ENCODE measurements at places on chromosomes 16 and 17. TPM values are rescaled to one million over a fixed set of nuclear protein-coding genes. Genes with fewer than 3 reads are reported as not detected.

Gene HCRT
- not detected for total RNA-seq

Gene ARHGDIG
- 9.3 TPM for total RNA-seq

Gene KRT9
- total RNA-seq, result not detected

Gene SLC35G6
- total RNA-seq, result not detected

Gene MEIOB
- not detected for total RNA-seq

Gene ZG16B
- total RNA-seq, result 0.35 TPM

Gene EPN3
- 21.5 TPM for total RNA-seq

- DNase-seq, result no peak
These were observed 16.8 kb downstream of the IL4R start for GRCh38 chr16:27330542-27330941.

GRCh38 chr16:84461413-84462295 lies 42.8 kb downstream of the MEAK7 start:
- DNase-seq, result no peak

DNA sequence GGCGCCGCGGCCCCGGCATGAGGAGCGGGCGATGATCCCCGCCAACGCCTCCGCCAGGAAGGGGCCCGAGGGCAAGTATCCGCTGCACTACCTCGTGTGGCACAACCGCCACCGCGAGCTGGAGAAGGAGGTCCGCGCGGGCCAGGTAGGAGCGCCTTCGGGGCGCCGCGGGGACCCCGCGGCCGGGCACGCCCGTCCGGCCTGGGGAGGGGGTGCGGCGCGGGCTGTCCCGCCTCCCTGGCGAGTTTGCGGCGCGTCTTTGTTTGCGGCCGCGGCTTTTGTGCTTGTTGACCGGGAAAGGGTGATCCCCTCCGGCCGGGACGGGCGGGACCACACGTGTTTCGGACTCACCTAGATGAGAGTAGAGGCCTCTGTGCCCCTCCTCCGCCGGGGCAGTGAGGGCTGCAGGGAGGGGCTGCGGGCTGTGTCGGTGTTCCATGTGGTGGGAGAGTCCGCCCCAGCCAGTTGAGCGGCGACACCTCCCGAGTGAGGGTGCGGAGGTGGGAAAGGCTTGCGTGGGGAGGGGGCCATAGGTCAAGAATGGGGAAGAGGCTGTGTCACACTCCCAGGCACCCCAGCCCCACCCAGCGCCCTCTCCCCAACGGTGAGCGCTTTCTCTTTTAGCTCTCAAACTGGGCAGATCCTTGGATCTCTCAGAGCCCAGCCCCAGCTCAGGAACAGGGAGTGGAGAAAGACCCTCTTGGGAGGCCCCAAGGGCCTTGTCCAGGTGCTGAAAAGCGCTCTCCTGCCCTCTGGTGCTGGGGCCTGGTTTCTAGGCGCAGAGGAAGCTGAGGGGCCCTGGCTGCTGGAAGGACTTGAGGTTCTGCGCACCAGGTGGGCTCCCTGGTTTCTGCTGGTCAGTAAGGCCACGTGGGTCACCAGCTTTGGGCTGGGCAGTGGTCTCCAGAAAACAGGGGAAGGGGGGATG lies 923 bp downstream of the ANKRD13B start:
- DNase-seq, result peak; percentile 63

GRCh38 chr17:79563237-79564013 lies 47.4 kb downstream of the RBFOX3 start:
- no peak for DNase-seq

DNA sequence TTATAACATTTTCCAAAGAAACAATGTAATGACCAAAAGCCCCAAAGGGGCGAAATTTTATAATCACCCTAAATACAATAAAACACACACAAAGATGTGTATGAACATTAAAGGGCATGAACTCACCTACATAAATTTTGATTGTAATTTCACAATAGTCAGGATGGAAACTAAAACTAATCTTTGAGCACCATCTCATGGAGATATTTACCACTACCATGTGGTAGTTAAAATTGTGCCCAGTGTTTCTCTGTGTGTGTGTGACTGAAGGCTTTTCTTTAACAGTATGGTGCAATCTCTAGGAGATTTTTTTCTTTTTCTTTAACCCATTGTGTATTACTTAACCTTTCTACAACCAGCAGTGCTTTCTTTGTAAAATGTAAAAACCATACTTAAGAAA lies 19.7 kb upstream of the MEIOC start:
- no peak for DNase-seq

GRCh38 chr16:4318451-4318910 lies 2.6 kb downstream of the GLIS2 start:
- peak; percentile 50 for DNase-seq

DNA sequence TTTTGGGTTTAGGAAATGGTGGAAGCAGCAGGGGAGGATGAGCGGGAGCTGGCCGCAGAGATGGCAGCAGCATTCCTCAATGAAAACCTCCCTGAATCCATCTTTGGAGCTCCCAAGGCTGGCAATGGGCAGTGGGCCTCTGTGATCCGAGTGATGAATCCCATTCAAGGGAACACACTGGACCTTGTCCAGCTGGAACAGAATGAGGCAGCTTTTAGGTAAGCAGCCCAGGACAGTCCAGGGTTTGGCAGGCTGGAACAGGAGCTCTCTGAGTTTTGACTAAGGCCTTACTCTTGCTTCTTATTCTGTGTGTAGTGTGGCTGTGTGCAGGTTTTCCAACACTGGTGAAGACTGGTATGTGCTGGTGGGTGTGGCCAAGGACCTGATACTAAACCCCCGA lies 41.4 kb downstream of the SF3B3 start:
- DNase-seq, result no peak

GRCh38 chr16:5575646-5576245 lies 478.2 kb upstream of the EEF2KMT start:
- DNase-seq, result no peak

DNA sequence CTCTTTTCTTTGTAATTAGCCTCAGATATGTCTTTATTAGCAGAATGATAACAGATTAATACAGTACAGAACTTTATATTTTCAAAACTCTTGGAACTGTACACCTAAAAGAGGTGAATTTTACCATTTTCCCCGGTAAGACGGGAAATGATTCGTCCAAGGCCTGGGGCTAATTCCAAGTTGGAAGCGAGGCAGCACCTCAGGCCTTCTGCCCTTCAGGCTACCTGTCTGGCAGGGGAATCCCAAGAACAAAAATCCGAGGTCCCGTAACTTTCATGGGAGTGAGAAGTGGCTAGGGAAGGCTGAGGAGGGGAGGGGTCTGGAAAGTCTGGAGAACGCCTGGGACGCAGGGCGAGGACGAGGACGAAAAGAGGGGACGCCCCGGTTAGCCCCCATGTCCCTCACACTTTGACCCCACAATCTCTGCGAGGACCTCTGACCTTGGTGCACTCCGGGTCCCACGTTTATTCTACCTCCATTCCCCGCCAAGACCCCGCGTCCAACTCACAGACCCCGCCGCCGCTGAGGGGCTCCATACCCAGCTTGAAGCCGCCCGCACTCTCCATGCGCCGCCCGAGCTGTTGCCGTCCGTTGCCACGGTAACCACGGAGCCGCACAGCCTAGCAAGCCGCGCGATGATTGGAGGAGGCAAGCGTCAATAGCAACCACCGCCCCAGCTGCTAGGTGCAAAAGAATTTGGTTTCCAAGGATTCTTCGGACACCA lies at the start of gene HYDIN:
Gene HYDIN, minus strand, starts transcription at position 601 of the 724 bp plus-strand sequence. CDS start 43,827 bp downstream, outside the sequence.
- no peak for DNase-seq

GRCh38 chr16:19809121-19809635 lies 75.5 kb downstream of the GPRC5B start:
- no peak for DNase-seq

GRCh38 chr16:79090966-79091365 lies 509.6 kb downstream of the MAF start:
- DNase-seq, result no peak

GRCh38 chr16:50185005-50185505 lies 31.9 kb downstream of the TENT4B start:
- DNase-seq, result no peak

GRCh38 chr16:70374213-70374612 lies 27.5 kb downstream of the DDX19A start:
- no peak for DNase-seq

- DNase-seq, result no peak
These were observed at the start of gene RASL10B for GRCh38 chr17:35731239-35731916. RASL10B (plus strand) TSS chr17:35731639; CDS start chr17:35735185, 3,546 bp downstream.

- no peak for DNase-seq
These were observed 19.9 kb upstream of the C16orf87 start for GRCh38 chr16:46850619-46851555.
